ENCODE measurements at places on chromosomes 1 and 21.

DNA sequence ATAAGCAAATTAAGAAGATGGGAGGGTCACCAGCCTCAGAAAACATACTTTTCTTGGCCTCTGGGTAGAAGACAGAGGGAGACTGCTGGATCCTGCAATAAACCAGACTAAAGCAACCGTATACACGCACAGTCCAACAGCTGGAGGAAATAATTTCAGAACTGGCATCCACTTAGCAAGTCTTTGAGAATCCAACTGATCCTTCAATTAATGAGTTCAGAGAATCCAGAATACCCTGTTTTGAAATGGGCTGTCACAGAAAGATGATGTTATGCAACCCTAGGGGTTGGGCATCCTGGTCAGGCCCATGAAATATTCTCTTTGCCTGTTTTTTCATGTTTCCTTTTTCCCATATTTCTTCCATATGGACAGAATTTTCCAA lies 134.0 kb upstream of the MAGI3 start:
- DNase-seq, result no peak

DNA sequence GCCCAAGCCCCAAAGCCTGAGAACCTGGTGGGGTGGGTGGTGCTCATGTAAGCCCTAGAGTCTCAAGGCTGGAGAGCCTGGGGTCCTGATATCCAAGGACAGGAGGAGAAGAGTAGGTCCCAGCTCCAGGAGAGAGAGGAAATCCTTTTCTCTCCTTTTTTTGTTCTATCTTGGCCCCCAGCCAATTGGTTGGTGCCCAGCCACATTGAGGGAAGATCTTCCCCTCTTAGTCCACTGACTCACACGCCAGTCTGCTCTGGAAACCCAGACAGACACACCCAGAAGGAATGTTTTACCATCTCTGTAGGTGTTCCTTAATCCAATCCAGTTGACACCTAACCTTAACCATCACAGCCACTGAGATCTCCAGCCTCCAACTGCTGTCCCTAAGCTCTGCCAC lies 16.2 kb upstream of the LIN9 start:
- DNase-seq, result no peak

DNA sequence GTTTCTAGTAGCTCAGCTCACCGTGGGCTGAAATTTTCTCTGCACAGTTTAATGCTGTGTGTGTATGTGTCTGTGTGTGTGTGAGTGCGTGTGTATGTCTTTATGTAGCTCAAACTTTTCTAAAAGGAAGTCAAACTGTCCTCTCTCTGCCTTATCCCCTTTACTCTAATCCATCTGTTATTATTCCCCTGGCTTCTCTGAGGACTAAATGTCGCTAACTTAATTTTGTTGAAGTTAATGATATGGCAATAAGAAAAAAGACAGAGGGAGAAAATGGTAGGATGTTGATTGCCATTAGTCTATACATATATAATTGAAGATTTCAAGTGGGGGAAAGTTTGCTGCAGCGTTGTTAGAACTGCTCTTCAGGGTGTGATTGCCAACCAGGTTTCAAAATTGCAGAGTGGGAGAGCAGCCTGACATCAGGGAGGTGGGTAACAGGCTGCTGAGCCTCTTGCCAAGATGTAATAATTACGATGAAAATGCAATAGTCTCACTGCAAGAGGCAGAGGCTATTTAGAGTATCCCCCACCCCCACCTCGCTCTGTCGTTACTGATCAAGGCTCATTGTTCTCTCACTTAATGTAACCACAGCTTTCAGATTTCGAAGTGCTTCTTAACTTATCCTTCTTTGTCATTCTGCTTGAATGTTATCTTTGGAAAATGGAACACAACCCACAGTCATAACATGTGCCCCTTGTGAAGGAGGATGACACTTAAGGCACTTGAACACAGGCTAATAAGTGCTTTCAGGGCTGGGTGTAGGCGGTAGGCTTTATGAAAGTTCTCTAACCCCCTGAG lies 559.0 kb upstream of the PLXNA2 start:
- no peak for DNase-seq

- no peak for DNase-seq
Measured at GRCh38 chr1:54575161-54575560, 27.1 kb downstream of the ACOT11 start.

GRCh38 chr1:158396646-158397045 lies 2.6 kb downstream of the OR10T2 start:
- DNase-seq, result no peak

- DNase-seq, result no peak
Measured at GRCh38 chr1:168879896-168880734, 151.1 kb upstream of the DPT start.

DNA sequence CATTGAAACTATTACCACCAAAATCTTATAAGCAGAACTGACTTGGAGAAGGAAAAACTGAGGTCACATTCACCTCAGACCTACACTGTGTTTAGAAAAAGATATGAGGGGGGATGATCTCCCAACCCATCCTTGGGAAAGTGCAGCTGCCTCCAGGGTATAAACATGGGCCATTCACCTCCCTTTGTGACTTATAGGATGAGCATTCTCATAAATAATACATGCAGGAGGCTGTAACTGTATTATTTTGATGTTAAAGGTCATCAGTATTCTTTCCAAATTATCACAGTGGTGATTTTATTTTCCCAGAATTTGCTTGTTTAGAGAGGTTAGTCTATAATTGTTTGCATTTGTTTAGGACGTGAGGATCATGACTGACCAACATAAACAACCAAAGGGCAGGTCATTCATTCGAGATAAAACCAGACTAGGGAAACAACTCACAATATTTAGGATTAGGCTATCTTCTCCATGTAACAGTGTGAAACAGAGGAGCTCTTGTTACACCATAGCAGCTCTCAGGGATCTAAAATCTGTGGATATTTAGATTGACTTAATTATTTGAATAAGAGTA lies 109.2 kb upstream of the NR5A2 start:
- no peak for DNase-seq

DNA sequence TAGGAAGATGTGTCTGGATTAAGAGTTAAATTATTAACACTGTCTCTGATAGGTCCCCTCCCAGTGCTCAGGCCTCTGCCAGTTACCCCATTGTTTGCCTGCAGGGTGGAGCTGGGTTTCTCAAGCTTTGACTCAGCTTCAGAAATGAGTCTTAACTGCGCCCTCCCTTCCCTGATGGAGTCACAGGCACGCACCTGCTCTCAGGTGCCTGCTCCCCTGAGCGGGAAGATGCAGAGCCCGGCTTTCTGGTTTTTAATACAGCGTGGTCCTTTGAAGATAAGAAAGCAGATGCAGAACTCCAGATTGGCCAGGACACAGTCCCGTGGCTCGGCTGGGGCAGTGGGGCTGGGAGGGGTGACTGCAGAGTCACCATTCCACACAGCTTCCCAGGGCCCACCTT lies 3.2 kb upstream of the SPRR4 start:
- DNase-seq, result no peak

GRCh38 chr21:25176637-25177412 lies 430.5 kb downstream of the MRPL39 start:
- no peak for DNase-seq
